ENCODE measurements at places on chromosomes 6 and 20. TPM values are rescaled to one million over a fixed set of nuclear protein-coding genes. Genes with fewer than 3 reads are reported as not detected.

DNA sequence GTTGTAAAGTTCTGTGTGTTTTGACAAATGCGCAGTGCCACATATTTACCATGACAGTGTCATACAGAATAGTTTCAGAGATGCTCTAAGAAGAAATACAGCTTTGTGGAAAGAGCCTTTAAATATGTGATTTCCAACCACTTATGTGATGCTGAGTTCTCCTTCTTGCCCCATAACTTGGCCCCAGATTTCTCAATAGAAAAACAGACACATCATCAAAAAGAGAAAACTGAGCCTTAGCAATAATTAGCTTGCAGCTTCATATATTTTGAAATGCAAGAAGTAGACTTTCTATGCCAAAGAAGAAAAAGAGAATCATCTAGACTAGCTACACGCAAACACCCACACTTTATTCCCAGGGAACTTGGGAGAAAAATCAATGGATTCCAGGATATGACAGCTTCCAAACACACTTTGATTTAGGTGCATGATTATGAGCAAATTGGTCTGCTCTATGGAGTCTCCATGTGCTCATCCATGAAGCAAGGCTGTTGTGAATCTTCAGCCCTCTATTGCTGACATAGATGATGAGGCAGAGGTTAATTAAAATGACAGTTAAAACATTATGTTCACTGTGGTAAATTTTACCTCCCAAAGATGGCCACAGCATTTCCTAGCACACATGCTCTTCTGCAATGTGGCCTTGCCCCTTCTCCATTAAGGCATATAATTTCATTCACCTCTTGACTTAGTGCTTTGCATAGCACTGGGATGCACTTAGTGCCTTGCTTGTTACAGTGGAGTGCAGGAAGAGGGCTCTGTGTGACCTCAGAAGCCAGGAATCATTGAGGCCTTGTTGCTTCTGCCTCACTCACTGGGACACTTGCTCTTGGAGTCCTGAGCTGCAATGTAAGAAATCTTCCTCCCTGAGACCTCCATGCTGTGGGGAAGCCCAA, 174.6 kb downstream of the SYNDIG1 start:
- no peak for DNase-seq

DNA sequence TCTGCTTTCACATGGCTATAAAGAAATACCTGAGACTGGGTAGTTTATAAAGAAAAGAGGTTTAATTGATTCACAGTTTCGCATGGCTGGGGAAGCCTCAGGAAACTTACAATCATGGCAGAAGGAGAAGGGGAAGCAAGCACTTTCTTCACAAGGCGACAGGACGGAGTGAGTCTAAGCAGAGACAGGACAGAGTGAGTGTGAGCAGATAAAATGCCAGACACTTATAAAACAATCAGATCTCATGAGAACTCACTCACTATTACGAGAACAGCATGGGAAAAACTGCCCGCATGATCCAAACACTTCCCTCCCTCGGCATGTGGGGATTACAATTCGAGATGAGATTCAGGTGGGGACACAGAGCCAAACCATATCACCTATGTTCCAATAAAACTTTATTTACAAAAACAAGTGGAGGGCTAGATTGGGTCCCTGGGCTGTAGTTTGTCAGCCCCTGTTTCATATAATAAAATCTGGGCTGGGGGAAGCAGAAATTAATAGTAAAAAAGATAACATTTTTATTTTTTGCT, 37.1 kb upstream of the CTAGE9 start:
- no peak for DNase-seq

DNA sequence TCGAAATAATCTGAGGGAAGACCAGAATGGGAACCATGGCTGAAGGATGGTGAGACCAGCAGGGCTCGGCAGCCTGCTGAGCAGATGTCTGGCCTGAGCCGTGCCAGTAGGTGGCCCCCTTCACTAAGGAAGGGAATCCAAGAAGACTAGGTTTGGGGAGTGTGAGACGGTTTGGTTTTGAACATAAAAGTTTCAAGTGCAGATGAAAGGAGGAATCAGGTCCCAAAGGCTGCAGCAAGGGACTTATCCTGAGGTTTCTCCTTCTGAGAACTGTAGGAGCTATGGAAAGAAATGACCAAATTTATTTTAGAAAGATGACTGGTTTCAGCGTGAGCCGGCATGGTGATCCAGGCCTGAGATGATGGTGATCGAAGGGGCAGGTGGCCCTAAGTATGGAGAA, 4.6 kb upstream of the OSER1 start:
- peak; percentile 90 for DNase-seq

- no peak for DNase-seq
These were observed 32.6 kb downstream of the PDE7B start for GRCh38 chr6:135884136-135884535.

DNA sequence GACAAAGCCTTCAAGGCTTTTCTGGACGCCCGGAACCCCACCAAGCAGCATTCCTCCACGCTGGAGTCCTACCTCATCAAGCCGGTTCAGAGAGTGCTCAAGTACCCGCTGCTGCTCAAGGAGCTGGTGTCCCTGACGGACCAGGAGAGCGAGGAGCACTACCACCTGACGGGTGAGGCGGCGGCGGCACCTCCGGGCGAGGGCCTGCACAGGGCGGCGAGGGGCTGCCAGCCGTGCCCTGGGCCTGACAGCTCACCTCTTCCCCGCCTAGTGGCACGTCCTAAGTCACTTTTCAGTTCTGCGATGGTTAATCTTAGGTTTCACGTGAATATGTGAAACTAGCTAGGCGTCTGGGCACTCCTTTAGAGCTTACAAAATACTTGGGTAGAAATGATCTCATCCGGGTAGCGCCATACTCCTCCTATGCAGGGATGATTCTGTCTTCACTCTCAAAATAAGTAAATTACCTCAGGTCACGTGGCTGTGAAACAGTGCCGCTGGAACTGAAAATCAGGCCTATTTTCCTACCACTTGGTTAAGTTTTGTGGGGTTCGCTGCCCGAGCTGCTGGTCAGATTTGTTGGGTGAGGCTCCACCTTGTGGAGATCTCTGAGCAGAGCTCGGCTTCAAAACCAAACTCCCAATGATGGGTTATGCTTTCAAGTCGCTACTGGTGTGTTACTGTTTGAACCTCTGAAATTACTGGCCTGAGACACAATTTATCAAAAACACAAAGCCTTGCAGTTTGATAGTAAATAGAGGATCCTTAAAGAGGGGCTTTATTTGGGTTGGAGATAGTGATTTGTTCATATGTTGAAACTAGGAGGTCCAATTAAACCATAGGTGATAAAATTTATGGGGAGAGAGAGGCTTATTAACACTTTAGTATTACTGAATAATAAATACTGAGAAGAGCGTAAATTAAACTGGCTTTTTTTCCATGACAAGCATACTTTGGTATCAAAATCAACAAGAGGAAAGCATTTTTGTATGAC, 15.5 kb upstream of the CLDN20 start:
- no peak for DNase-seq

DNA sequence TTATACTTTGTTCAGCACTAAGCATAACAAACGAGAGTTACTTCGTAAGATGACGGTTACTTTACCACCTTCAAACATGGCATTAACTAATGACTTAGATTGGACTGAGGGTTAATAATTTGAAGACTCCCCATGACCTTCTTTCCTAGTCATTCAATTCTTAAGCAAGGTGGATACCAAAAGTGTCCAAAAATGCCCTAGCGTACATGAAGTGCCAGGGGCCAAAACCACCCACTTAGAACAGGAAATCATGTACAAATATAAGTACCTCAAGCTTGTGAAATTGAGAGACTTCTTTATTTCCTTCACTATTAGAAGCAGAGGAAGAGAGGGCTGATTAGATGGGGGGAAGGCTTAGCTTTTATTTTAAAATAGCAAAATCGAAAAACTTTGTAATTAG, 166.4 kb downstream of the ATXN1 start:
- no peak for DNase-seq

- peak; percentile 35 for DNase-seq
These were observed 155.4 kb downstream of the DLL1 start for GRCh38 chr6:170135461-170135820.

DNA sequence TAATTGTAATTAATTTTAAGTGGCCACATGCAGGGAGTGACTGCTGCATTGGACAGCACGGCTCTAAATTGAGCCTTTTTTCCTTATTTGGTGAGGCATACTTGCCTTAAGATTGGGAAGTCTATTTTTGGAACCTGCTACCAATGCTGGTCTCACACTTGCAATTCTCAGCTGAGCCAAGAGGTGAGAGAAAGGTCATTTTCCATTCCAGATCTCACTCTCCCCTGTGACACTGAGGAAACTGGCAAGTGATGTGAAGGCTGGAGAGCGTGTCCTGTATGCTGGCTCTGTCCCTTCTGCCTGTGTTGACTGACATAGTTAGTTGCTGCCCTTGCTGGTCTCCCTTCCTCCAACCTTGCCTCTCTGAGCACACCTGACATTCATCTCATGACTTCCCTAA, 735 bp upstream of the MOG start:
- DNase-seq, result no peak

- DNase-seq, result no peak
These were observed 193.9 kb downstream of the SLC24A3 start for GRCh38 chr20:19406381-19406780.

The OOEP gene
- 0.24 TPM for total RNA-seq

The KIAA0408 gene
- total RNA-seq, result 2.4 TPM

The LAMP5 gene
- 0.51 TPM for total RNA-seq

The SYCP2 gene
- 0.97 TPM for total RNA-seq

The TMC2 gene
- 0.56 TPM for total RNA-seq

The DAAM2 gene
- 62.7 TPM for total RNA-seq

Data from posterior vena cava (tissue), 2 donors.